ENCODE measurements at places on chromosomes 4 and X. TPM values are rescaled to one million over a fixed set of nuclear protein-coding genes. Genes with fewer than 3 reads are reported as not detected.

LARP7 gene
- total RNA-seq, result 39.6 TPM

SSX2B gene
- not detected for total RNA-seq

GSX2 gene
- not detected for total RNA-seq

NAP1L2 gene
- 0.97 TPM for total RNA-seq

BRS3 gene
- 0.09 TPM for total RNA-seq

- no peaks in the 10 kb centered on the region for H3K36me3 ChIP-seq
- H3K27me3 ChIP-seq, result no peaks in the 10 kb centered on the region
- H3K27ac ChIP-seq, result no peak overlapping the region
- no peak overlapping the region for H3K4me3 ChIP-seq
- DNase-seq, result no peak
- no peaks in the 10 kb centered on the region for H3K4me1 ChIP-seq
Observed at GRCh38 chr4:105780176-105780575, 71.6 kb downstream of the GSTCD start.

DNA sequence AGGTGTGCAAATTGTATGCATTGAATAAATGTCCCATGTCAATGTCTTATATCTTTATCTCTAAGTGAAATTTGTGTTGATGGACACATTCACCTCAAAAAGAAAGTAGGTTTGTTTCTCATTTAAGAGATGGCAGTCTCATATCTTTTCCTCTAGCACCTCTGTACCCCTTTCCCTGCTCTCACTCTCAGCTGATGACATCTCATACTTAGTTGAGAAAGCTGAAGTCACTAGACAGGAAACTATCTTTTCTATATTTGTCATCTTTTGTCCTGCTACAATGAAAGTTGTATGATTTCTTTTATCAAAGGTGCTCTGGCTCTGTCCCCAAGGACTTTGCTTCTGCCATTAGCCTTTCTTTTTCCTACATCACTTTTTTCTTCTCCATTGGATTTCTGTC is 84.0 kb upstream of the GRPR start:
- H3K4me3 ChIP-seq, result no peak overlapping the region
- H3K27me3 ChIP-seq, result no peaks in the 10 kb centered on the region

- DNase-seq, result no peak
- H3K27me3 ChIP-seq, result no peaks in the 10 kb centered on the region
- peak overlapping the region; percentile 84 for H3K27ac ChIP-seq
Observed at GRCh38 chrX:15334561-15334960, 762 bp downstream of the PIGA start.

DNA sequence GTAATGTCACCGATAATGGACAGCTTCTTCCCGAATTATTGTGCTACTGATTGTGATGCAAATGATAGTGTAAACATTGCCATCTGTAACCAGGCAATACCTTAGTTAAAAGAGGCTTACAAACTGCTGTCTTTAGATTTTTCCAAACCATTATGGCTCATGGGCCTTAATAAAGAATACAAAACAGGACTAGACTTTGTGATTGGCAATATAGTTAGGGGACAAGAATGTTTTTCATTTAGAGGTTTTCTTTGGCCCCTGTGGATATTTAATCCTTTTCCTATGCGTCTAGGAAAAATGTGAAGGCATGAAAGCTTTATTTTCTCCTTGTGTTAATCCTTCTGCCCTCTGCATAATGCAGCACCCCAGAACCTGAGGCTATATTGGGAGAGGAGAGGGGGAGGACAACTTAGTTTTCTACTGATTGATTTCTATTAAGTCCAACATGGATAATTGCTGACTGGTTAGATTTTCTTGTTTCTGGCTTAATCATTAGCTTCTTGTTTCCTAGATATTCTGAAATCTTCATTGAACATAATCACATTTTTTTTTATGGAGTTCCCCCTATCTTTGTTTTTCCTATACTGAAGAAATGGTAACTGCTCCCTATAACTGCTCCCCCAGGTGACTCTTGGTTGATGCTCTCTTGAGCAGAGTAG is 1.9 kb downstream of the PRPS1 start:
- no peaks in the 10 kb centered on the region for H3K4me1 ChIP-seq
- peak overlapping the region; percentile 74 for H3K4me3 ChIP-seq
- H3K36me3 ChIP-seq, result no peaks in the 10 kb centered on the region
- H3K27ac ChIP-seq, result no peak overlapping the region

- H3K36me3 ChIP-seq, result no peaks in the 10 kb centered on the region
- H3K4me1 ChIP-seq, result peaks cover 58% of the 10 kb centered on the region
- peak; percentile 42 for DNase-seq
Observed at GRCh38 chr4:184473499-184474262, 669 bp downstream of the IRF2 start.

DNA sequence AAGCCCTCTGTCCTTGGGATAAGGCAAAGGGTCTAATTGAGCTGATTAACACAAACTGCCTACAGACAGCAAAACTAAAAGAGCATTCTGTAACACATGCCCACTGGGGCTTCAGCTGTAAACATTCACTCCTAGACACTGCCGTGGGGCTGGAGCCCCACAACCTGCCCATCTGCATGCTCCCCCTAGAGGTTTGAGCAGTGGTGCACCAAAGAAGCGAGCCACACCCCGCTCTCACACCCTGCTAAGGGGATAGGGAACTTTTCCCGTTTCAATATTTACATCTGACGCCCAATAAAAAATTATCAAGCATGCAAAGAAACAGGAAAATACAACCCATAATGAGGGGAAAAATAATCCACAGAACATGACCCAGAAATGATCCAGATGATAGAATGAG is 46.9 kb upstream of the HSD17B10 start:
- no peaks in the 10 kb centered on the region for H3K36me3 ChIP-seq
- H3K27me3 ChIP-seq, result no peaks in the 10 kb centered on the region
- no peak overlapping the region for H3K4me3 ChIP-seq
- no peak overlapping the region for H3K27ac ChIP-seq
- DNase-seq, result no peak
- H3K4me1 ChIP-seq, result no peaks in the 10 kb centered on the region

DNA sequence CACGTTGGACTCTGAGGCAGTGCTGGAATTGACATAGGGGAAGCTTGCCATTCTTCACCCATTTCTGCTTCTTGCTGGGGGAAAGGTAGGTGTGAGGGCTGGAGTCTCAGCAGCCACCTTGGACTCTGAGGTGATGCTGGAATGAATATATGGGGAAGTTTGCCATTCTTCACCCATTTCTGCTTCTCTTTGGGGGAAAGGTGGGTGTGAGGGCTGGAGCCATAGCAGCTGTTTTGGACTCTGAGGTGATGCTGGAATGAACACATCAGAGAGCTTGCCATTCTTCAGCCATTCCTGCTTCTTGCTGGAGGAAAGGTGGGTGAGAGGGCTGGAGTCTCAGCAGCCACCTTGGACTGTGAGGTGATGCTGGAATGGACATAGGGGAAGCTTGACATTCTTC is 115.1 kb downstream of the CRLF2 start:
- no peaks in the 10 kb centered on the region for H3K27me3 ChIP-seq
- DNase-seq, result no peak
- H3K27ac ChIP-seq, result no peak overlapping the region
- H3K4me1 ChIP-seq, result no peaks in the 10 kb centered on the region
- no peaks in the 10 kb centered on the region for H3K36me3 ChIP-seq

GRCh38 chr4:7829652-7830580 is 109.7 kb downstream of the AFAP1 start:
- no peak for DNase-seq
- peaks cover 39% of the 10 kb centered on the region for H3K4me1 ChIP-seq
- no peaks in the 10 kb centered on the region for H3K36me3 ChIP-seq
- H3K4me3 ChIP-seq, result no peak overlapping the region
- H3K27ac ChIP-seq, result peak overlapping the region; percentile 87
- H3K27me3 ChIP-seq, result no peaks in the 10 kb centered on the region

- H3K4me3 ChIP-seq, result no peak overlapping the region
- peaks cover 4% of the 10 kb centered on the region for H3K27me3 ChIP-seq
- DNase-seq, result no peak
- H3K4me1 ChIP-seq, result no peaks in the 10 kb centered on the region
- H3K27ac ChIP-seq, result no peak overlapping the region
- H3K36me3 ChIP-seq, result no peaks in the 10 kb centered on the region
Observed at GRCh38 chrX:50567636-50568035, 97.0 kb upstream of the DGKK start.

GRCh38 chr4:2579910-2580309 is 43.5 kb downstream of the FAM193A start:
- no peaks in the 10 kb centered on the region for H3K36me3 ChIP-seq
- peaks cover 16% of the 10 kb centered on the region for H3K4me1 ChIP-seq
- no peaks in the 10 kb centered on the region for H3K27me3 ChIP-seq
- H3K4me3 ChIP-seq, result no peak overlapping the region
- DNase-seq, result no peak
- H3K27ac ChIP-seq, result no peak overlapping the region

- H3K36me3 ChIP-seq, result no peaks in the 10 kb centered on the region
- no peak overlapping the region for H3K4me3 ChIP-seq
Observed at GRCh38 chrX:152918707-152919106, 20.8 kb downstream of the ZNF185 start.

DNA sequence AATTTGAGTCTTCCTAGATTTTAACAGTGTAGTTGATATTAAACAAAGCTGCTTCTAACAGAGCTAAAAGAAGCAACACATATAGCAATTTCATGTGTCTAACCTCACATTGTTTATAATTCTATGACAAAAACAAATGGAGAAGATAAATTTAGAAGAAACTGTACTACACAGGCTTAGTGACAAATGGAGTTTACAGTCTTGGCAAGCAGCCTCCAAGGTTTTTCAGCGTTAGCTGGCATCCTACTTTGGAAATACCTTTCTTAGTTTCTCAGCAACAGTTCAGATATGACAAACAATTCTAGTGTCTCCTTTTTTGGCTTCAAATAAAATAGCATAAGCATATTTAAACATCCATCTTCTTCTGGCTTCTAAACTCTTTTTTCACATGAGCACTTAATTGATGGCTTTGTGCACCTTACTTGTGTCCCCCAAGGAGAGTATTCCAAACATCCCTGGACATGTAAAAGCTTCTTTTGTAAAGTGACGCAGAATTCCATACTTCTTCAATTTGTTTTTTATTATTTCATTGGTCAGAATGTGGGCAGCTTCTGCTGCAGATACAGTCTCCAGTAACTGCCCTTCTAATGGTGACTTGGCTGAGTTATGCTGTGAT is 249.8 kb downstream of the ANTXR2 start:
- DNase-seq, result no peak
- no peaks in the 10 kb centered on the region for H3K4me1 ChIP-seq
- H3K27ac ChIP-seq, result no peak overlapping the region
- no peaks in the 10 kb centered on the region for H3K27me3 ChIP-seq
- H3K4me3 ChIP-seq, result no peak overlapping the region
